Stimulated activated CD4-positive, alpha-beta T cell treated with anti-CD3 and anti-CD28 coated beads, Interleukin-1b, Interleukin-23, amount 100 ng/mL, for 1 hour (primary cell): ENCODE measurements at places on chromosomes 5 and 9.

- no peak for DNase-seq
Measured at GRCh38 chr5:57841676-57842363, 359.2 kb upstream of the ACTBL2 start.

DNA sequence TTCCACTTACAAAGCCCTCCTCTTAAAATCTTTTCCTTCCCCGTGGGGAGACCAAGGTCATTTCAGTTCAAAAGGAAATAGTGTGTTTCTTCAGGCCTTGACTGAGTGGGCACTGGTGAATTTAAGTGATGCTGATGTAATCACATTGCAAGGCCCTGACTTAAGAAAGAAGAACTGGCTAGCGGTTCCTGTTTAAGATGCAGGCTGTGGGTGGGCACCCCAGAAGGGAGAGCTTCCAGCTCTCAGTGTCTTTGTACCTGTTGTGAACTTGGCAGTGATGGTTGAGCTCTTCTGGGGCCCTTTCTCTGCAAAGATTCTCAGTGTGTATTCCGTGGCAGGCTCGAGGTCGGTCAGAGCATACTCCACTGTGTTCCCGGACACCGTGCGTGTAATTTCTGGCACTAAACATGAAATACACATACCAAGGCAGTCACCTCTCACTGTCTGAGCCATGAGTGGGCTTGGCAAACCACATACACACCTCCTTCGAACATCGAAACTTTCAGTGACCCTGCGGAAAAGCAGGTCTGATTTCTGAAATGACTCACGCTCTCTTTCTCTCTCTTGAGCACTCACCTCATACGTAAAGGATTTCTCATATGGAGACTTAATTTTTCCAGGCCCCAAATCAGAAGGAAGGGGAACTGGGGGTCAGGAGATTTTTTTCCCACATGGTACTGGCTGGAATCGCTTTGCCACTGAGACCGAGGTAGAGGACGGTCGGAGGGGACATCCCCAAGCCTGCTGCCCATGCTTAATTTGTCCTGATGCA, 81.9 kb downstream of the TNC start:
- no peak for DNase-seq

- no peak for DNase-seq
Measured at GRCh38 chr5:137283801-137284200, 215.3 kb downstream of the SPOCK1 start.

DNA sequence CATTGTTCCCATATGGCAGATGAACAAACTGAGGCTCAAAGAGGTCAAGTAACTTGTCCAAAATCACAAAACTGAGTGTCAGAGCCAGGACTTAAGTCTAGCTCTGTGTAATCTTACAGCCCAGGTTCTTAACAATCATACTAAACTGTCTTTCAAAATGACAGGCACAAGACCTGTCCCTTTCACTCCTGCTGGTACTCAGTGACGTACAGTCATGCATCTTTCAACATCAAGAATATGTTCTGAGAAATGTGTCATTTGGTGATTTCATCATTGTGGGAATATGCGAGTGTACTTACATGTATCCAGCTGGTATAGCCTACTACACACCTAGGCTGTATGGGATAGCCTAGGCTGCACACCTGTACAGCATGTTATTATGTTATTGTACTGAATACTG, 646.8 kb upstream of the WWC1 start:
- DNase-seq = no peak

DNA sequence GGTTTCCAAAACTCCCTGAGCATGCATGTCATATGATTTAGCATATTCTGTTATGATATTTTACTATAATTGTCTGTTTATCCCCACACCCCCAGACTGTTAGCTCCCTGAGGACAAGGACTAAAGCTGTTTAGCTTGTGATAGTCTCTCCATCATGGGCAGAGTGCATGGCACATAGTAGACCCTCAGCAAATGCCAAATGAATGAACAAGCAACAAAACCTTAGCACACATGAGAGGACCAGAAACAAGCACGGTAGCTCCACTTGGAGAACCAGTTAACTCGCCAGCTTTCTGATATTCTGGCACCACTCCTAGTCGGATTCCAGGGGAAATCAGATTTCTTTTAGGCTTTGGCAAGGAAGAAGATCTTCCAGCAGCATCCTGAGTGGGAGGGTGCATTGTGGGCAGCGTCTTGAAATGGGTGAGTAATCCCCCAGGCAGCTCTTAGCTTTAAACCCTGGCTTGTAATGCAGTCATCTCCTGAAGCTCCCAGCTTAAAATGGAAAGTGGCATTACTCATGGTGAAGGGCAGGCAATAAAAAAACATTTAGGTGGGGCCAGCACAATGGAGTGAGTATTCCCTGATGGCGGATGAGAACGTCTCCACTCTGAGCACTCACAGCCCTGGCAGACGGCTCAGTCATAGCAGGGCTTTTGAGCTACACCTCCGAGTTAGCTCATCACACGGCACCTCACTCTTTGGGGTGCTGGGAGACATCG, 41.1 kb downstream of the FGF1 start:
- DNase-seq = no peak

DNA sequence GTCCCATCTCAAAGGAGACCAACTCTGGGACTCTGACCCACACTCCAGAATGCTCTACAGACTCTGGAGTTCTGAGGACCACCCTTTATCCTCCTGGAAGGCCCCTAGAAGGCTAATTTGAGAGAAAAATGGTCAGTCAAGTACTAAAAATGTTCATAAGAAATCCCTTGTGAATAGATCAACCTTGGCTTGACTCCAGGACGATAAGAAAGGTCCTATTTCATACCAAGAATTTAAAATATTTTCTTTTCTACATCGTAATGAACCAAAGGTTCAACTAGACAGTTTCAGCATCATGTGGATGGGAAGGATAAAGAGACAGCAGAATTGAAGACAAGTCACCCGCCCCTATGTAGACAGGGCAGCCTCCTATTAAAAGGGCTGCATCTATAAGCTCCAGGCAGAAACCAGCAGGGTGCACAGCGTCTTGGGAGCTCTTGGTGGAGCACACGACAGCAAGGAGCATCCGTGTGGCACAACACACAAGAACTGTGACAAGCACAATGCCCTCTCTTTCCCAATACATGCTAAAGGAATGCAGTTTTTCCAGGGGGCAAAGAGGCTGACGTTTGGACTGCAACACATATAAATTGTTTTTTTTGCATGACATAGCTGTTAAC, 38.3 kb downstream of the RASEF start:
- DNase-seq = no peak
